ENCODE measurements at places on chromosomes 11 and 22.

DNA sequence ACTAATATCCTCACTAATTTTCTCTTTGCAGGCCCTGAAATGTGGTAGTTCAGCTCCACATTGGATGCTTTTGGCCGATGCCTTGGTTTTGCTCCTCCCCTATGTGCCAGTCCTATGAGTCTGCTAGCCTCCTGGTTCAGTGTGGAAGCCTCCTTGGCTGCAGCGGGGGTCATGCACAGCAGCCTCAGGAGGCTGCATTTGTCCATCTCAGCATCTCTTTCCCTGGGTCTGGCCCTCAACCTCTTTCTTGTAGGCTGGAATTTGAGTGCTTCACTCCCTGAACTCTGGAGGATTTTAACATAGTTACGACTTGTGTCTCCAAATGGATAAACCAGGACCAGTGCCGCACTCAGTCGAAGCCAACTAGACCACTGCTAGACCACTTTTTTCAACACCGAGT is 34.9 kb downstream of the SCUBE2 start:
- DNase-seq, result no peak

DNA sequence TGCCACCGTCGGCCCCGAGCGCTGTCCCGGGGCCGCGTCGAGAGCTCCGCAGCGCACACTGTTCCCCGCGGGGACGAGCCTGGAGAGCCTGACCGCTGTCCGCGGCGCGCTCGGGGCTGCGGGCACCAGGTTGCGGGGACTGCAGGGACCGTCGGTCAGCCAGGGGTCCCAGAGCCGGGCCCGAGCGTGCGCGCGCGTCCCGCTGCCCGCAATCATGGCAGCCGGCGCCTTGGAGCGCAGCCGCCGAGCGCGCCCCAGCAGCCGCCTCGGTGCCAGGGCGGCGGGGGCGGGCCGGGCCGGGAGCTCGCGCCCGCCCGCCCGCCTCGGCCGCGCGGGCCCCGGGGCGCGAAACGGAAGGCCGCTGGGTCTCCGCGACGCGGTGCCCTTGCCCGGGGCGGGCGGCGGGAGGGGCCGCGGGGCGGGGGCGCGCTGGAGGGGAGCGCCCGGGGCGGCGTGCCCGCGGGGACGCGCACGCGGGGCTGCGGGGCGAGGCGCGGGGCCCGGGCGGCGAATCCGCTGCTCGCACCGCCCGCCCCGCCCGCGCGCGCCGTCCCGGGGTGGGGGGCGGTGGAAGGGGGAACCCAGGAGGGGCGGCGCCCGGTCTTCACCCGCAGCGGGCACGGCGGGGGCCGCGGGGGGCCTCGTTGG is 79.4 kb upstream of the PPARA start:
- no peak for DNase-seq

DNA sequence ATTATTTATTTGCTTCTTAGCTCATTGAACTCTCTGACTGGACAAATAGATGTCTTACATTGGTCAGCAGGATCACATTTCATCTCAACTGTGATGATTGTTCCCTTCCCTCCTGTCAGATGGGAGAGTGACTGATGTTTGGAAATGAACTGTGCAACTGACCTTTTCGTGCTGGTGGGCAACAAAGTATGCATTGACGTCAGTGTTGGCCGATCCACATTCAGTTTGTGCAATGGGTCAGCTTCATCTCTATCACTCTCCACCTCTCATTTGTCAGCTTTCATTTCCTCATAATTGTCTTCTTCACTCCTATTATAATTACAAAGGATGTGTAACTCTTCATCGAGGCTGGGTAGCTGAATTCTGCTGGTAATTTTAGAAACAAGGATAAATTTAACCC is 71.3 kb downstream of the PPP2R1B start:
- no peak for DNase-seq

- DNase-seq, result no peak
These were observed 18.9 kb upstream of the PPP6R3 start for GRCh38 chr11:68441466-68442230.

DNA sequence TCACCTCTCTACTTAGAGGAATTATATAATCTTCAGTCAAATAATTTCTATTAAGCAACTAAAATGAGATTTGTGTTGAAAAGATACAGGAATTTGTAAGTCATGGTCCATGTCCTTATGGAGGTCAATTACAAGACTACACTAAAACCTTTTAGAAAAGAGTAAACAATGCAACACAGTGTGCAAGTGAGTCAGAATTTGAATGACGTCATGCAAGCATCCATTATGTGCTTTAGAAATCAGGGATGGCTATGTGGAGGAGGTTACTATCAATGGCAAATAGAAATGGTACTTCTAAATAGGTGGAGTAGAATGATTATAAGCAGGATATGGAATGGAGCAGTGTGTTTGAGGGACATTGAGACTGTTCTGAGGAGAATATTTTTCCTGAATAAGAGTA is 16.6 kb downstream of the OR10D3 start:
- DNase-seq, result no peak

- DNase-seq, result no peak
These were observed 52.4 kb downstream of the C11orf65 start for GRCh38 chr11:108414958-108415357.

- no peak for DNase-seq
These were observed 225.8 kb downstream of the ETS1 start for GRCh38 chr11:128361451-128362020.

Data from activated gamma-delta T cell (primary cell).